Ovary (tissue), 10 donors: ENCODE measurements at places on chromosomes 7 and 10. TPM values are rescaled to one million over a fixed set of nuclear protein-coding genes. Genes with fewer than 3 reads are reported as not detected.

BMPR1A gene
- 76.1 TPM for total RNA-seq

KLF14 gene
- total RNA-seq = 0.28 TPM

C7orf57 gene
- total RNA-seq = not detected

ADIRF gene
- total RNA-seq = 154 TPM

LRRC27 gene
- 9.3 TPM for total RNA-seq

TBXAS1 gene
- total RNA-seq = 5.1 TPM

LRIT1 gene
- not detected for total RNA-seq

PPP1R17 gene
- total RNA-seq = not detected

EBLN1 gene
- not detected for total RNA-seq

GRCh38 chr7:50329775-50330174, 25.3 kb downstream of the IKZF1 start:
- DNase-seq = no peak
- H3K4me3 ChIP-seq = no peak overlapping the region
- H3K27me3 ChIP-seq = no peaks in the 10 kb centered on the region
- H3K27ac ChIP-seq = no peak overlapping the region
- no peaks in the 10 kb centered on the region for H3K4me1 ChIP-seq

- H3K27me3 ChIP-seq = no peaks in the 10 kb centered on the region
- H3K27ac ChIP-seq = no peak overlapping the region
- no peaks in the 10 kb centered on the region for H3K36me3 ChIP-seq
- peaks cover 20% of the 10 kb centered on the region for H3K4me1 ChIP-seq
- DNase-seq = no peak
Observed at GRCh38 chr7:130904792-130905191, 170.8 kb upstream of the KLF14 start.

DNA sequence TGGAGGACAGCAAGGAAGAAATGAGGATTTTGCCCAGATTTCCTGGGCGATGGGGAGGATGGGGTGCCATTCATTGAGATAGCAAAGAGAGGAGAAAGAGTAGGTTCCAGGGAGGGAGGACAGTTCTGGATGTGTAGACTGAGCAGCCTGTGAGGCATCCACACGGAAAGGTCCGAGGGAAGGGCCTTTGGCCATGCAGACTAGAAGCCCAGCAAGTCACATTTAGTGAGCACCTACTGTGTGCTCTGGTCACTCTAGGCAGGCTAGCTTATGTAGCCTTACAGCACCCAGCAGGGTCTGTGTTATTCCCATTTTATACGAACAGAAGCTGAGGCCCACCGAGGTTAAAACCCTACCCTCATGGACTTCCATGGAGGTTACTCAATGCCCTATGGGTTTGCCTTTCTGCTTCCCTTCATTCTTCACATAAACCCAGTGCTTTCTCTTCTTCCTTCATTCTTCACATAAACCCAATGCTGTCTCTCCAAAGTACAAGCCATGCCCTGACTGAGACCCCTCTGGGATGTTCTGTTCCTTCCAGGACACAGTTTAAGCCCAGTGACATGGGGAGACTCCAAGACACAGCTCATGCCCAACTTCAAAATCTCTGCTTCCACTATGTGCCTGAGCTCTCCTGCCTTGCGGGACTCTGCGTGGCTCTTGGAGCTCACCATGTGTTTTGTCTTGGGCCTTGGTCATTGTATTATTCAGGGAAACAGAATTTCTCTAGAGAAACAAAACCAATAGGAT, 13.7 kb downstream of the IL2RA start:
- no peaks in the 10 kb centered on the region for H3K4me1 ChIP-seq
- H3K27me3 ChIP-seq = no peaks in the 10 kb centered on the region
- no peak overlapping the region for H3K4me3 ChIP-seq

- H3K4me1 ChIP-seq = peaks cover 2% of the 10 kb centered on the region
- no peaks in the 10 kb centered on the region for H3K27me3 ChIP-seq
- H3K36me3 ChIP-seq = no peaks in the 10 kb centered on the region
- no peak for DNase-seq
Observed at GRCh38 chr10:68049289-68050078, 25.6 kb downstream of the HERC4 start.

DNA sequence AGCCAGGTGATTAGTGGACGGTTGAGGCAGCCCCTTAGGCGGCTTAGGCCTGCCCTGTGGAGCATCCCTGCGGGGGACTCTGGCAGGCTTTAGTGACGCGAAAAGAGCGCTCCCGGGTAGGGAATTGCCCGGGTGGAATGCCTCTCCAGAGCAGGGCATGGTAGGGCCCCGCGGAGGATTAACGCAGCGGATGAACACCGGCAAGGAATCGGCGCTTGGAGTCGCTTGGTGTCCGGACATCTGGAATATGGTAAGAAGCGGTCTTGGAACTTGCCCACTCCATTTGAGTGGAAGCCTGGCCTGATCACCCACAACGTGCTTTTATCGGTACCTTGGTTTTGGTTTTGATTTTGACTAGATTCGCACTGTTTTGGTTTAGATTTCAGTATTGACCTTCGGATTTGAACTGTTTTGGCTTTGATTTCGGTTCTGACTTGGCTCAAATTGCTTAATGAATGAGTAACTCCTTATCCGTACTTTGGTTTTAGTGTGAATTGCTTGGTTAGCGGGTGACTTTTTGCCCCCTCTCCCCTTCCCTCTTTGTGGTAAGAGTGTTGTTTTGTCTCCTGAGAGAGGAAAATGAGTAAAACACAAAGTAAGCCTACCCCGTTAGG, 24.2 kb upstream of the CHST3 start:
- no peak overlapping the region for H3K27ac ChIP-seq
- H3K4me1 ChIP-seq = no peaks in the 10 kb centered on the region
- H3K27me3 ChIP-seq = no peaks in the 10 kb centered on the region
- no peak overlapping the region for H3K4me3 ChIP-seq
- H3K36me3 ChIP-seq = no peaks in the 10 kb centered on the region
- no peak for DNase-seq

GRCh38 chr7:911791-912480, 35.6 kb downstream of the GET4 start:
- no peak for DNase-seq
- no peaks in the 10 kb centered on the region for H3K36me3 ChIP-seq
- no peaks in the 10 kb centered on the region for H3K27me3 ChIP-seq
- H3K27ac ChIP-seq = no peak overlapping the region
- no peak overlapping the region for H3K4me3 ChIP-seq
- peaks cover 10% of the 10 kb centered on the region for H3K4me1 ChIP-seq

GRCh38 chr7:36606976-36607720, 117.1 kb downstream of the AOAH start:
- no peak overlapping the region for H3K4me3 ChIP-seq
- H3K27ac ChIP-seq = no peak overlapping the region
- H3K4me1 ChIP-seq = no peaks in the 10 kb centered on the region
- no peaks in the 10 kb centered on the region for H3K36me3 ChIP-seq
- no peak for DNase-seq

DNA sequence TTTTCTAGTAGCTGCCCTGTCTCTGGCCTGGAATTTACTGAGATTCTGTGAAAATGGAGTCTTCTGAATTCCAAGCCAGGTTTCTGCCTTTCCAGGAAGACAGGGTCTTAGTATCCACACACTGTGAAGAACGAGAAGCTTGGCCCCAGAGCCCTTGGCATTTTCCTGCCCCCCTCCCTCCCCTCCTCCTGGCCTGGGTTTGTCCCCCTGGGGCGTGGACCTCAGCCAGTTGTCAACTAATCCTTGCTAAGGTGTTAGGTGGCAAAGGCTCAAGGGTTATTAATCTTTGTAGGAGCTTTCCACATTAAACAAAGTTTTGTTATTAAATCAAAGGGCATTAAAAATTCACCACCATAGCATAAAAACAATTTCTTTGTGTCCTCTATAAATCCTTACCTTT, 329.5 kb downstream of the RNLS start:
- DNase-seq = no peak
- H3K27ac ChIP-seq = no peak overlapping the region
- no peaks in the 10 kb centered on the region for H3K27me3 ChIP-seq
- no peaks in the 10 kb centered on the region for H3K4me1 ChIP-seq
- no peaks in the 10 kb centered on the region for H3K36me3 ChIP-seq
- no peak overlapping the region for H3K4me3 ChIP-seq

- DNase-seq = no peak
- no peak overlapping the region for H3K27ac ChIP-seq
Observed at GRCh38 chr10:70588859-70589570, 13.5 kb downstream of the PRF1 start.

GRCh38 chr10:68668231-68668630, 52.8 kb upstream of the CCAR1 start:
- no peak overlapping the region for H3K4me3 ChIP-seq
- no peaks in the 10 kb centered on the region for H3K27me3 ChIP-seq

GRCh38 chr7:146479040-146479439, 362.4 kb downstream of the CNTNAP2 start:
- no peak for DNase-seq
- H3K27ac ChIP-seq = no peak overlapping the region
- H3K27me3 ChIP-seq = no peaks in the 10 kb centered on the region
- H3K4me3 ChIP-seq = no peak overlapping the region

DNA sequence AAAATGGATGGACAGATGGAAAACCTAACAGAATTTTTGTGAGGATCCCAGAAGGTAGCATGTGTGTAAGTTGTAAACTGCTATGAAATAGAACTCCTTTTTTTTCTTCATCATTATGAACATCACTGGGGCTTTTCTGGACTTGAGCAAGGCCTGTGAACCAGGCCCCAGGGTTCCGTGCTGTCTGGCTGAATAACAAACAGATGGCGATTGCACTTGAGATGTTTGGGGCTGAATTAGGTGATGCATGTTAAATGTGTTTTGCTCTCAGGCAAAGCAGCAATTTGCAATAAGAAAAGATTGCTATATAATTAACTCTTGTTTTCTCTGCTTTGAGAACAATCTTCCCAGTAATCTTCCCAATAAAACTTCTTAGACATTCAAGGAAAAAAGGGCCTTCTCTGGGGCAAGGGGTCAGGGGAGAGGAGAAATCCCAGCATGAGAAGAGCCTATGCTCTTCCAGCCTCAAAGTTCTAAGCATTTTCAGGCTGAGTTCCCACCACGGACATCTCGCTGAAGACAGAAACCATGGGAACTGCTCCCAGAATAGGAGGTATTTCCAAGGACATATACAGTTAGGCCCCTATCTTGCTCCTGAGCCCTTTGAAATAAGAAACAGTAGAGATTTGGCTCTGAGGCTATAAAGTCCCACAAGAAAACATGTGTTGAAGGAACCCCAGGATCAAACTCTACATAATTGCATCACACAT, 98.7 kb downstream of the ITIH5 start:
- H3K27me3 ChIP-seq = no peaks in the 10 kb centered on the region
- H3K36me3 ChIP-seq = no peaks in the 10 kb centered on the region
- peaks cover 10% of the 10 kb centered on the region for H3K4me1 ChIP-seq
- H3K27ac ChIP-seq = no peak overlapping the region
- no peak for DNase-seq
- H3K4me3 ChIP-seq = no peak overlapping the region

DNA sequence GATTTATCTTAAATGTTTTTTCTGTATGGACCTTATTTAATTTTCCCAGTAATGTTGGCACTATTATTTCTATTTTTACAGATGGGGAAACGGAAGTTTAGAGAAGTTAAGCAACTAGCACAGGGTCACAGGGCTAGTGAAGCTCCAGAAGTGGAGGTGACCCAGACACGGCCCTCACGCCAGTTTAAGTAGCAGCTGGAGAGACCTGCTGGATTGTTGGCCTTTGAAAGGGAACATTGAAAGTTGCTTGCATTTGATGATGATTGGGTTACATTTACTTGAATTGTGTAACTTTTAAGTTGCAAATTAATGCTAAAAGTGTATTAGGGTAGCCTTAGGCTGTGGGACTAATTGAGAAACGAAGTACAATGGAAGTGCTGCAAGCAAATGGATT, 25.6 kb downstream of the CDK14 start:
- H3K36me3 ChIP-seq = no peaks in the 10 kb centered on the region
- no peak overlapping the region for H3K4me3 ChIP-seq
- no peak overlapping the region for H3K27ac ChIP-seq
- peaks cover 16% of the 10 kb centered on the region for H3K4me1 ChIP-seq

DNA sequence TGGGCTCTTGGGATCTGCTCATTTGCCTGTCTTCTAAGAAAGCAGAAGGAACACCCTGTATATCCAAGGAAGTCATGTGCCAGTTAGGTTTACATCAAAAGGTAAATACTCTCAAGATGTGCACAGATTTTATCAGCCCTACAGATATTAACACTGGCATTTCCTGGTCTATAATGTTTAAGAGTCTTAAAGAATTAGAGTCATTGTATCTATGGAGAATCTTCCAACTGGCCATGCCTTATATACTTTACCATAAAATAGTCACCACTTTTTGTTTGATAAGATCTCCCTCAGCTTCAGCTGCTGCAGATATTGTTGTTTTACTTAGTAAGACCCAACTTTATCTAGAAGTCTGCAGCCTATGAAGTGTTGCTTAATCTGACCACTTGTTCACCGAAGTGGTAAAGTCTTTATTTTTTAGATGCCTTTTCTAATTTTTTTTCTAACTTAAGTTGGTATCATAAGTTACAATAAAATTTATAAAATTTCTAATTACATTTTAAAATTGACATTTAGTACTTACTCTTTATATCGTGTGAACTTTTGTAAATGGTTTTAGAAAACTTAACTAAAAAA, 58.5 kb downstream of the CPED1 start:
- no peak overlapping the region for H3K27ac ChIP-seq
- no peak for DNase-seq
- H3K27me3 ChIP-seq = no peaks in the 10 kb centered on the region

- peaks cover 36% of the 10 kb centered on the region for H3K4me1 ChIP-seq
Observed at GRCh38 chr7:131095346-131095745, 232.3 kb upstream of the MKLN1 start.

DNA sequence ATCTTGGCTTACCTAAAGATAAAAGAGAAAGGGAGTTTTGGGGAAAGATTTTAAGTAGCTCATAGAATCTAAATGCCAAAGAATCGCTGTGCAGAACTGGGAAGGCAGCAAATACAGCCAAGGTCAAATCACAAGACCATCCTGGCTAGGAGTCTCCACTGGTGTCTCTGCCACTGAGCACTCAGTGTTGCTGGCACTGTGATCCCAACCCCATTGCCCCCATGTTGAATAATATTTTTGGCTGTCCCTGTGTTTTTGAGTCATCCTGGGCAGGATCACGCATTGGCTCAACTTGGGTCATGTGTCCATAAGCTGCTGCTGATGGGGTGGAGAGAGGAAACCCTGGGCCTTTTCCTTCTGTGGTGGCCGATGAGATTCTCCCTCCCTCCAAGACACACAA, 21.2 kb downstream of the TLX1 start:
- H3K4me3 ChIP-seq = no peak overlapping the region
- no peaks in the 10 kb centered on the region for H3K27me3 ChIP-seq
- no peaks in the 10 kb centered on the region for H3K36me3 ChIP-seq
- no peaks in the 10 kb centered on the region for H3K4me1 ChIP-seq
- DNase-seq = no peak

- H3K36me3 ChIP-seq = no peaks in the 10 kb centered on the region
- no peak overlapping the region for H3K27ac ChIP-seq
- no peaks in the 10 kb centered on the region for H3K4me1 ChIP-seq
- no peak overlapping the region for H3K4me3 ChIP-seq
- DNase-seq = no peak
Observed at GRCh38 chr7:80476035-80476434, 35.8 kb downstream of the GNAT3 start.

DNA sequence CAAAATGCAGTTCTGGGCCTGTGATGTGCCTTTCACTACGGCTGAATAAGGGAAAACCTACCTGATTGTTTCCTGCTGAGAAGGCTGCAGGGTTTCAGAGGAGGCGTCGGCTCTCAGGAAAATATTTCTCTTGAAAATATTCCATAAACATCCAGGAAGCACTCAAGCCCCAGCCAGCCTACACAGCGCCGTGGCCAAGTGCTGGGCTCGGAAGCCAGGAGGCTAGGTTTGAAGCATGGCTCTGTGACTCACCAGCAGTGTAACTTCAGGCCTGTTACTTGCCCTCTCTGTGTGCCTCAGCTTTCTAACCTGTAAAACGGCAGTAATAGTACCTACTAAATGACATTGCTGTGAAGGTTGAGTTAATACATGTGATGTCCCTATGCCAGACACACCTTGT, 399.1 kb downstream of the GATA3 start:
- H3K36me3 ChIP-seq = no peaks in the 10 kb centered on the region
- no peak overlapping the region for H3K4me3 ChIP-seq
- H3K27me3 ChIP-seq = no peaks in the 10 kb centered on the region
